NCI-H187 treated with DMSO at 0.1 percent for 48 hours (cell line): ENCODE measurements at places on chromosomes 2 and 18.

- DNase-seq = no peak
These were observed 173.9 kb upstream of the PID1 start for GRCh38 chr2:229445019-229445418.

DNA sequence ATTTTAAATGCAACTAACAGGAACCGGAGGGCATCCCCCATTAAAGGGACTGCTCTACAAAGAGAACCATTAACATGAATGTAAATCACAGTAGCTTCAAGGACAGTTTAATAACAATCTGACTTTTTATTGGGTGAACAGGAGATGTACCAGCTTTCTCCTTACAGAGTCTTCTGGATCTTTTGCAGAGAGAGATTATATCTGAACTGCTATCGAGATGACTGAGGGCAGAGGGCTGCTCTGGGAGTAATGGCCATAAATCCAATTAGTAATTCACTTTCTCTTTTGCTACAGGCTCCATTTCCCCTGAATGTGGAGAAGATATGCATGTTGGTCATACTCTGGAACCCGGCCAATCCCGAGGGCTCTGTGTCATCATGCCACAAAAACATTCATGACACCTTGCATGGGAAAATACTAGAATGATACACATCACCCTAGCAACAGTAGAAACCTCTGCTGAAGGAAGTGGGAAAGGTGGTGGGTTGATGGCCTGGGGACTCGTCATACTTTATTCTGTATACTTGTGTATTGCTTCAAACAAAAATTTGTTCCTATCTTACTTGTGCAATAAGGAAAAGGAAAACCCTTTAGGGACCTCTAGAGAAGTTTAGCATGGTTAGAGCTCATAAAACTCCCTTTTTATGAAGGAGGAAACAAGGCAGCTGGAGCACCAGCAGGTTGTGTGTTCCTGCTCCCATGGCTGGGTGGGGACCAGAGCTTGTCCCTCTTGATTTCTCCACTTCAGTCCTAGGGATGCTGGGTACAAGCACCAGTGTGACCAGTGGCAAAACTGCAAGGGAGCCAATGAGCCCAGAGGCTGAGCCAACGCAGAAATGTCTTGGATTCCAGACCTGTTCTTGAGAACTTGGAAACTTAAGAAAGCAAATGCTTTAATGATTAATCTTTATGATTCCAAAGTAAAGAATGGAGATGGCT is 26.0 kb downstream of the CTAGE1 start:
- no peak for DNase-seq

DNA sequence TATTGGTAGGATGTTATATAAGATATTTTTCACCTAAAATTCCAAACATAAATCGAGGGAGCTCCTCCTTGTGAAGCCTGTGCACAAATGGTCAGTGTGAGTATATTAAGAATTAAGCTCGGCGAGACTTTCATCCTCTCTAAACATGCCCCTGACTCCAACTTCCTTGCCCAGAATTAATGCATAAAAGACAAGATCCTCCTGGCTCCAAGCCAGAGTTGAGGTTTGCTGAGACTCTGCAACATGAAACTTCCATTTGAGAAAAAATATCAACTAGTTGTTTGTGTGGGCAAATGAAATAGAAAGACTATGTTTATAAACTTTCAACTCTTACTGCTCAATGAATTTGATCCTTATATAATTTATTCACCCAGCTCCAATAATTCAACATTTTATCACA is 68.1 kb downstream of the CCDC178 start:
- no peak for DNase-seq

- no peak for DNase-seq
These were observed 74.7 kb downstream of the HNRNPLL start for GRCh38 chr2:38528008-38528442.

- no peak for DNase-seq
These were observed 234.7 kb downstream of the ATAD2B start for GRCh38 chr2:23692263-23692662.

- no peak for DNase-seq
These were observed 15.0 kb downstream of the APLF start for GRCh38 chr2:68482296-68482820.

DNA sequence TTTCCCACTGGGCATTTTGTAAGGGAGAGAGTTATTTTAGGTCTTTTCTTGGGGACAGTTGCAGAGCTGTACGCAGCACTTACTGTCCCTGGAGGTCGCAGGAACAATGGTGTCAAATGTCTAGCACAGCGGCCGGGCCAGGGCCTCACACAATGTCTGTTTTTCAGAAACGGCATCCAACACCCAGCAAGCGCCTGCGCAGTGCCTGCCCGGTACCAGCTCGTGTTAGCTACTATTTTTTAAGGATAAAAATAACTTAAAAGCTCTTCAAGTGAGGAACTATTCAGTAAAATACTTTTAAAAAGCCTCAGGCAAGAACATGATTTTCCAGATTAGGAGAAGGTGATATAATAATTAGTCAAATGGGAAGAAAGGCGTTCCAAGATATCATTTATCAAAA is 90.0 kb downstream of the MBP start:
- no peak for DNase-seq
